Uterus (tissue), 4 donors: ENCODE measurements at places on chromosomes 5 and 9.

- DNase-seq: peak; percentile 32
Measured at GRCh38 chr5:33936004-33936380, 194 bp upstream of the RXFP3 start.

DNA sequence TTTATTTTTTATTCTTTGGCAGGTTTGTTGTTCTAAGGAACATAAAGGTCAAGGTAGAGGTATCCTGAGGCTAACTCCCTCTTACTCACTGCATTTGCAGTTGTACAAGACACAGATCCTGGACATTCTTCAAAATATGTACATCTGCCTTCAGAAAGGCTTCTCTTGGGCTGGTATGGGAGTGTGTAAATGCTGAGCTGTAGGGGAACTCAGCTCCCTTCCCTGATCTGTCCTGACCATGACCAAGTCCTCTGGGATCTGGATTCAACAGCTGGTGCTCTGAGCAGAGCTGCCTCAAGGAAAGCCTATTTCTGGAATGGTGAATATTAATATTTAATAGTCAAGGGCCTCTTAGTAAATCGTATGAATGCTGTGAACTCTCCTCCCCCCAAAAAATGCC is 117.4 kb downstream of the PRKACG start:
- no peak for DNase-seq

- DNase-seq: no peak
Measured at GRCh38 chr5:3362606-3362910, 233.1 kb upstream of the IRX1 start.

DNA sequence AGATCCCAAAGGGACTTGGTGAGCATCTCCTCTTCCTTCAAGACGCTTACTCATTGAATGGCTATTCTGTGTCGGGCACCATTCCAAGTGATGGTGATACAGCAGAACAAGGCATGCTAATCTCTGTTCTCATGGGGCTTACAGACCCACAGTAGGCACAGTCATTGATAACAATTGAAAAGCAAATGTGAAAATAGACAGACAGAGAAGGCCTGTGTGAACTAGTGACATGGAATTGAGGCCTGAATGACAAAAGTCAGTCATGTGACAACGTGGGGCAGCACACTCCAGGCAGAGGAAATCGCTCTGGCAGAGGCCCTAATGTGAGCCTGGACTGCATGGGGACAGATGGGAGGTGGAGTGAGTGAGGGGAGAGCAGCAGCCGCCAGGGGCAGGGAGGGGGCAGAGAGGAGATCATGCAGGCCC is 70.7 kb upstream of the CPLX2 start:
- DNase-seq: no peak

DNA sequence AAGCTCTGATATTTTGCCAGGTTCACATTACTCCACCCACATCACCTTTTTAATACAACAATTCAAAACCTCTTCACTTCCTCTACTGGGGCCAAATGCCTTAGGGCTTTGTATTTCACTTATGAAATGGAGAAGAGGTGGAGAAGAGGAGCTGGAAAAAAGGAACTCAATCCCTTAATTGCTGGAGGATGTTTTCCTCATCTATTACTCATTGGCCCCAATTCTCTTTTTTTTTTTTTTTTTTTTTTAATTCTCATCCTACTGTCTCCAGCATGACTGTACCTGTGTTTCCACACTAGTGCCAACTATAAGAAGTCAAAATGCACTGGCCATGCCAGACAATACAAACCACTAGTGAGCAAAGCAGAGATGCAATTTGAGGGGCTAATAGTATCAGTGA is 20.9 kb downstream of the FAM13B start:
- DNase-seq: no peak

DNA sequence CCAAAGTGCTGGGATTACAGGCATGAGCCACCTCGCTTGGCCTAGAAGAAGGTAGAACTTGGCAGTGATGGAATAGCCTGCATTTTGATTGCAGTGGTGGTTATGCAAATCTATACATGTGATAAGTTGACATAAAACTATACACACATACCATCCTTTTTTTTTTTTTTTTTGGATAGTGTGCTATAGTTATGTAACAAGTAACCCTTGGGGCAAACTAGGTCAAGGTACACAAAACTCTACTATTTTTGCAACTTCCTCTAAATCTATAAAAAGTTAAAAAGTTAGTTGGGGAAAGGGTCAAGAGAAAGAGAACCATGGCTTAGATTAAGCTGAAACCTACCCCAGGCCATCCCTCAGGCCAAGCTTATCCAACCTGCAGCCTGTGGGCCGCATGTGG is 11.1 kb downstream of the TRIM14 start:
- no peak for DNase-seq

DNA sequence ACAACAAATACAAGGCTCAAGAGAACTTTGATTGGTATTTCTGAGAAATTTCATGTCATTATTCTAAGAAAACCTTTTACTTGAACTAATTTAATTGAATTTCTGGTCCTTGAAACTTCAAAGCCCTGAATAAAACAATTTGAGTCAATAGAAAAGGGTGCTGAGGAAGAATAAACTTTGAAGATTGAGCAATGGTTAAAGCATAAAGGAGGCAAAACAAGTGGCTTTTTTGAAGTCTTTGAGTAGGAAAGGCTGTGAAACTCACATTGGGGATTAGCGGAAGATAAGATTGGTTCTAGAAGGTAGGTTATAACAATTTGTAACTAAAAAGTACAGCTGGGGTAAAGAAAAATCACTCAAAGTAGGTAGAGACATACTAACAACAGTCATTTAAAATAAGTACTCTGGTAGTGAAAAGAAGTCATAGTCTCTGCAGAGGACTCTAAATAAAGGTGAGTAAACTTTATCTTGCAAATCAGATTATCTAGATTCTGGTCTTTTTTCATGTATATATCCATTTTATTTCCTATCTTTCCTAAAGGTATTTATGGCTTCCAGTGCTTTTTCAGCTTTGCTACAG is 6.4 kb upstream of the PLPP1 start:
- DNase-seq: no peak

DNA sequence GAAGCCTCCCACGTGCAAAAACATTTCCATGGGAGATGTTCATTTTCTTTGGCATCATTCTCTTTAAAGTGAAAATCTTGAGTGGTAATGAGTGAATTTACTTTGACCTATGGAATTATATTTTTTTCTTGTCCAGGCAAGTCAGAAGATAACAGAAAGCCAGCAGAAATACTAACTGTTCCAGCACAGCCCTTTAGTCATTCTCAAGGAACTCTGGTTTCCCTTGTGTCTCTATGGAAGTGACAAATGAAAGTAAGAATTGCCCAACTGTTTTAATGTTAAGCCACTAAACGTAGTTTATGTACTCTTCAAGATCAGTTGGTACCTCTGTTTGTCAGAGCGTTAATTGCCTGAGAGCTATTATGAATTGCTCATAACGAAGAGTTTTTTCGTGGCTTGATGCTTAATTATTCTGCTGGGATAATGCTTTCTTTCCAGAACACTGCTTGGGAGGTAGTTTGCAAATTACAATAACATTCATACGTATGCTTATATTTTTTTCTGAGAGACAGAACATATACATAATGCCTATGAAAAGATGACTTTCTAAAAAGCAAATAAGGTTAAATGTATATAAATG is 84.5 kb upstream of the CER1 start:
- DNase-seq: no peak

GRCh38 chr5:80905405-80905804 is 54.8 kb upstream of the RASGRF2 start:
- DNase-seq: no peak
